ENCODE measurements at places on chromosomes 7 and 10.

DNA sequence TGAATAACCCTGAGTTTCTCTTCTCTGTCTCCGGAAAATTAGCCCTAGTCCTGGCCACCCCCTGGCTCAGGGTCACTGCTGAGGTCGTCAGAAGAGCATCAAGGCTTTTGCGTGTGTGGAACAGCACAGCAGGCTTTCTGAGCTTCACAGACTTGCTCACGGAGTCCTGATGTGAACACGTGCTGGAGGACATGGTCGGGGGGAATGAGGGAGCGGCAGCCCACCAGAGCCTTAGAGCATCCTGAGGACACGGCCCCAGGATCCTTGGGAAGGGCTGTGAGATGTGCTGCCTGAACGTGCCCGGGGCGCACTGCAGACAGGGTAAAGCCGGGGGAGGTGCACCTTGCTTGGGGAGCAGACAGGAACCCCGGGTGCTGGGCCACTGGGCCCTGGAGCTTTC is 28.8 kb downstream of the TMEM120A start:
- no peak for DNase-seq

- no peak for DNase-seq
These were observed 31.1 kb downstream of the CPVL start for GRCh38 chr7:29115130-29115687.

DNA sequence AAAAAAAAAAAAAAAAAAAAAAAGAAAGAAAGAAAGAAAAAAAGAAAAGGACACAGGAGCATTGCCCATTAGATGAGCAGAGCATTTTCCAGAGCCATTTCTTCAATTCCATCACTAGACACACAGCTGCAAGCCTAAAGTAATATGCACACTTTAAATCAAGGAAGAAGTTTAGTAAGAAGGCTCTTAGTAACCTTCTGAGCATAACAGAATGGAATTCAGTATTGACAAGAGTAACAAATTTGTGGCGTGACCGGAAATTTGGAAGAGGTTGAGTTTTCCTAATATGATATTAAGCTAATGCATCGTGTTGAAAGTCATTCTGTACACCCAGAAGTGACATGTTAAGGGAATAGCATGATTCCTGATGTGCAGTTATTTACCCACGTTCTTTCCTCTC is 35.3 kb downstream of the SMURF1 start:
- DNase-seq, result no peak

GRCh38 chr7:134374291-134374690 is 57.6 kb upstream of the SLC35B4 start:
- no peak for DNase-seq

DNA sequence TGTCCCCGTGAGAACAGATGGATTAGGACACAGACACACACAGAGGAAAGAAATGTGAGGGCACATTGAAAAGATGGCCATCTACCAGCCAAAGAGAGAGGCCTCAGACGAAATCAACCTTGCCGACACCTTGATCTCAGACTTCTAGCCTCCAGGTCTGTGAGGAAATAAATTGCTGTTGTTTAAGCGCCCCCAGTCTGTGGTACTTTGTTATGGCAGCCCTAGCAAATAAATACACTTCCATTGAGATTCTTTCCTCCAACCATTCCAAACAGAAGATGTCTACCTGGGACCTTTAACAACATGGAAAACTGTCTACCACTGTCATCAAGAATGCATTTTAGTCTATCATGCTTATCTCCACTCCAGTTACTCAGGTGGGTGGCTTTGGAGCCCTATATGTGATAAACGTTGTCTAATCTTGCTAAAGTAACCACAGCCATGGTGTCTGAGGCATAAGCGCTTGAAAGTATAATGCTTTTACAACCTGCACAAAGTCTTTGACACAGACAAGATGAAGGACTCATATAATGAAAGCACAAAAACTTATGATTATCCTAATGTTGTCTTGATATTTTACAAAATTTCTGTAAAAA is 244.3 kb downstream of the MTERF1 start:
- DNase-seq, result no peak

All from activated T-helper 2 cell treated with anti-CD3 and anti-CD28 coated beads, Interferon-gamma antibody, Interleukin-2, Interleukin-4, amounts not matched to agents 10 μg/mL and 5 μg/mL and 100 μg/mL, durations not matched to agents 14 hours and 24 hours and 36 hours (primary cell).